DND-41 (cell line): ENCODE measurements at places on chromosomes 5 and 9.

DNA sequence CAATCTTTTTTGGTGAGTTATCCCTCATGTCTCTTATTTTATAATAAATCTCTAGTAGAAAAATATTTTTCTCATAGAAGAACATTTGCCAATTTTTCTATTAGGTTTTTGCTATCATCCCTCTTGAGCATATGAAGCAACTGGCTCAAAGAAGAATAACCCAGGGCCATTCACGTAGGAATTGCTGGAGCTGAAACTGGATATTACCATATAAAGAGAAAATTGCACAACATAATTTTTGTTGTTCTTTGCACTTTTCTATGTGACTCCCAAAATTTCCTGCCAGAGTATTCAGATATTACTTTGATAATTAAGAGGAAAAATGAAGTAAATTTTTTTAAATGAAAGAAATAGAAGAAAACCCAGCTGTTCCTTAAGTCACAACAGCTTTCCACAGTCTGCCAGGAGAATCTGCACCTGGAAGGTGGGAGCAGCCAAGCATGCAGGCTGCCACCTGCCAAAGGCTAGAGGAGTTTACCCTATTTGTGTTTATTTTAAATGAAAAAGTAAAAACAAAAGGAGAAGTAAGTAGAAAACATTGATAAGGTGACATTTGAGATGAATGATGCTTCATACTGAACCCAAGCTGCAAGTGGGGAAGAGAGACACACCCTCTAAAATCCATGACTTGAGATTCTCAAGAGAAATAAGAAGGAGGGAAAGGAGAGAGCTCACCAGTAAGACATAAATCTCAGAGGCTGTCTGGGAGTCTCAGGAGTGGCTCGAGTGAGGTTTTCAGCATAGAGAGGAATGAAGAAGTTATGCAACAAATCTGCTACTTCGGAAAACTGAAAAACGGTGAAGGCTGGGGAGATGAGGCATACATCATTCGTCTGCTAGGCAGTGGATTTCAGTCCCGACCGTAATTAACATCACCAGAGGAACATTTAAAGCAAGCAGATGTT is 31.5 kb upstream of the FREM1 start:
- DNase-seq = no peak
- no peak overlapping the region for H3K27ac ChIP-seq
- no peak overlapping the region for H3K4me3 ChIP-seq
- no peaks in the 10 kb centered on the region for H3K27me3 ChIP-seq
- no peaks in the 10 kb centered on the region for H3K4me1 ChIP-seq

DNA sequence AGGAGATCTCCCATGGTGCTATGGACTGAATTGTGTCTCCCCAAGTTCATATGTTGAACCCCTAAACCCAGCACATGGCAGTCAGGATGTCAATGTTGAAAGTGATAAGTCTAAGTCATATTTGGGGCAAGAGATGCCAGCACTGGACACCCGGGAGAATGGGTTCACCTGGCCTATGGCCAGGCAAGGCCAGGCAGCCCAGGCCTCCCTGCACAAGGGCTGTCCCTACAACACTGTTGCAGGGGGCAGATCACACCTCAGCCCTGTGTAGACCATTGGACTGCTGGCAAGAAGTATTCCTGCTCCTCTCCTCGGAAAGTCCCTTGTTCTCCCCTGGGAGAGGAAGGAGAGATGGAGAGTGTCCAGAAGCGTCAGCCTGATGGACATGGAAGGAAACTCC is 240.5 kb downstream of the GADD45G start:
- no peak for DNase-seq
- H3K36me3 ChIP-seq = no peaks in the 10 kb centered on the region
- no peaks in the 10 kb centered on the region for H3K27me3 ChIP-seq
- no peak overlapping the region for H3K27ac ChIP-seq

DNA sequence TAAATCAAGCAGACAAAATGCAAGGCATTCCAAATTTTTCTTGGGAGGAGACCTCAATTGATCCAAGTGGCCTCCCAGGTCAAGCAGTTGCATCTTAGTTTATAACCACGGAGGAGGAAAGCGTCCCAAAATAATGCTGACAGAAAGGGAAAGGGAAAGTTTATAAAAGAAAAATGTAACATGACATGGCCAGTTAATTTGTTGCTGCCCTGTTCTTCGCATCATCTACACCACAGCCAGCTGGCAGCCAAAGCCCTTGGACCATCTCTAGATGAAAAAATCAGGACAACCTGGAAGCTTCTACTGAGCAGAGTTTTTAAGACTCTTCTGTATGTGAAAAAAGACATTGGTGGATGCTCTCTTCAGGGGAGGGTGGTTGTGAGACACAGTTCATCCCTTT is 128.8 kb upstream of the FBXL7 start:
- H3K4me3 ChIP-seq = no peak overlapping the region
- no peaks in the 10 kb centered on the region for H3K27me3 ChIP-seq
- H3K36me3 ChIP-seq = no peaks in the 10 kb centered on the region

DNA sequence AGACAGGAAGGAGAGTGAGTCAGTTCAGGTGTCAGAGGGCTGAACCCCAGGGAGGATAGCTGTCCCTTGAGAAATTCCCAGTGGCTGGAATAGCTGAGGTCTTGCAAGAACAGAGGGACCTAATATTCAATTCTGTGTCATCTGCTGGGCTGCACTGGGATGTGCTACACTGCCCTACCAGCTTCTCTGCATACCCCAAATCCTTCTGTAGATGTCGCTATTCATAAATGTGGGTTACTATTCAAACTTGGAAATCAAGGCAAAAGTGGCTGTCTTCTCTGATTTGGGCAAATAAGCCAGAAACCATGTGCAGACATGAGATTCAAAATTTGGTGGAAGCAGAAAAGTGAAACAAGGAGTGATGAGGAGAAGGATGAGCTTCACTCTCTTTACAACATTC is 16.3 kb downstream of the TNFSF8 start:
- H3K27ac ChIP-seq = peak overlapping the region; percentile 46; the same call in 1 of the 2 replicates
- H3K4me3 ChIP-seq = no peak overlapping the region
- no peaks in the 10 kb centered on the region for H3K27me3 ChIP-seq
- no peak for DNase-seq

- no peaks in the 10 kb centered on the region for H3K4me1 ChIP-seq
- no peak overlapping the region for H3K4me3 ChIP-seq
- H3K27me3 ChIP-seq = no peaks in the 10 kb centered on the region
- DNase-seq = no peak
- H3K36me3 ChIP-seq = no peaks in the 10 kb centered on the region
- no peak overlapping the region for H3K27ac ChIP-seq
Observed at GRCh38 chr9:21028466-21028865, 3.0 kb downstream of the HACD4 start.
